ENCODE measurements at places on chromosomes 7 and 10.

GRCh38 chr7:107944411-107945169 is 53.6 kb downstream of the DLD start:
- DNase-seq, result no peak

DNA sequence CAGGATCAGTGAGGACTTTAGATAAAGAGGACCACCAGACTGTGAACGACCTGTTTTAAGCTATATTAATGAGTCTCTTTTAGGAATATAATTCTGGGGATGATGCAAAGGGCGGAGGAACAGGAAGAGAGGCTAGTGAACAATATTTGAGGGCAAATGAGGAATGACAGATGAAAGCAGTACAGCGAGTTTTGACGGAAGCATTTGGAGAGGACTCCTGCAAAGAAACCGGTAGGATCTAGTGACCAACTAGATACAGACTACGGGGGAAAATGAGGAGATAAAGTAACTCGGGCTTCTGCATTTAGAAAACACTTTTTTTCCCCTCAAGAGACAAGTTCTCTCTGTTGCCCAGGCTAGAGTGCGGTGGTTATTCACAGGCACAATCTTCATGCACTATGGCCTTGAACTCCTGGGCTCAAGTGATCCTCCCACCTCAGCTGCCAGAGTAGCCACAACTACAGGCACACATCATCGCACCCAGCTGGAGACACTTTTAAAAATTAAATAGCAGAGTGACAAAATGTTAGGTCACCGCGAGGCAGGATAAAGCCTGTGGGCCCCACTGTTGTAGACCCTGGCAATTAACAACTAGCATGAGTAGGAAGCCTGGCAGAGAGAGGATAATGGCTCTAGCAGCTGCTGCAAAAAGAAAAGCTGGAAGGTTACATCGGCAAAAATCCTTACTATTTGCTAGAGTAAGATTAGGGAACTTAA is 143.2 kb downstream of the SRPK2 start:
- no peak for DNase-seq

- DNase-seq, result no peak
Observed at GRCh38 chr7:38903057-38903456, 5.9 kb downstream of the VPS41 start.

- DNase-seq, result no peak
Observed at GRCh38 chr10:78862328-78862640, 206.5 kb upstream of the ZMIZ1 start.

- DNase-seq, result no peak
Observed at GRCh38 chr10:84818961-84819360, 490.6 kb downstream of the CCSER2 start.

DNA sequence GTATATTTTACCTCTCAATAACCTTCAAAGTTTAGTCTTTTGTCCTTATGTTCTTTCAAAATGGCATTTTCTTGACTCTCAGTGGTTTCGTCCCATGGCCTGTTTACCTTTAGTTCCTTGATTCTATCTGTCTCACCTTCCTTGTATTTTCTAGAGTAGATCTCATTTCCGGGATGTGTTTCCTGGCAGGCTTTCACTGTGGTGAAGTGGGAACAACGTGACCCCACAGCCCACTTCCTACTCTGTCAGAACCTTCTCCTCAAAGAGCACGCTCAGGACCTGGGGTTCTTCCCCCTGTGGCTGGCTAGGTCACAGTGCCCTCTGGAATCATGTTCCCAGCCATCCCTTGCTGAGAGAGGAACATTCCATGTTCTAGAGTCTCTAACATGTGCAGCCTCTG is 129.9 kb upstream of the ZNF32 start:
- no peak for DNase-seq

GRCh38 chr7:133679977-133680376 is 427.1 kb downstream of the EXOC4 start:
- DNase-seq, result no peak

DNA sequence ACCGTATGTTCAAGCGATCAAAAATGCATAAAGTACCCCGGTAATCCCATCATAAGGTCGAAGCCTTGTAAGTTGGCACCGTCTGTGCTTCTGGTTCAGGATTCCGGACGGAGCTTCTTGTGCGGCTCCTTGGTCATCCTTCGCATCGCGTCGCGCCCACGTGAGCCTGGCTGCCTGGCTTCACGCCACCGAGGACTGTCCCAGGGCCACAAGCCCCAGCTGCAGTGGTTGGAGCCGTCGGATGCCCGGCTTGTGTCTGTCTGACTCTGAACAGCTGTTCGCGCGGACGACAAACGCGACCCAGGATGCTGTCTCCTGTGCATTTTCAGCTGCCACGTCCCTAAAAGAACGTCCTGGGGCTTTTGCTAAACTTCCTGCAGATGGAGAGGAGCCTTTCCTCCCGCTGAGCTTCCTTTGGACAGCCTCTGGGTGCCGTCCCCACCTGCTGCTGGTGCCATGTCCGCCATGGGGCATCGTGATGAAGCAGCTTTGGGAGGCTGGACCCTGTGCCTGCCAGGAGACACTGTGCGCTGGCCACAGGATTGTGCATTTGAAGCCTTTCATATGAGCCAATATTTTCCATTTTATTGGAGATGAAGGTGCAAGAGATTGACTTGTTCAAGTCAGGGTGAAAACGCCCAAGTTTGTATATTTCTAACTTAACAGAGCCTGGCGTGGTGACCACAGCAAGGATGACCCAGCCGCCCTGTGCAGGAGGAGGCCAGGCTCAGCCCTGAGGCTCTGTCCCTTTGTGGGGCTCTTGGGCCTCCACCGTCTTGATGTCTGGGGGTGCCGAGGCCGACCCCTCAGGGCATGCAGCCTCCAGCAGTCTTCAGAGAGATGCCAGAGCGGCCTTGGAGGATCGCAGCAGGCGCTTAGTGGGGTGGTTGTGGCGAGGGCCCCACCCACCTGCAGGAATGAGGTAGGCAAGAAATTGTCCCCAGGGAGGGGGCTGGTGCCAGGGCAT is 6.7 kb upstream of the JAKMIP3 start:
- no peak for DNase-seq

DNA sequence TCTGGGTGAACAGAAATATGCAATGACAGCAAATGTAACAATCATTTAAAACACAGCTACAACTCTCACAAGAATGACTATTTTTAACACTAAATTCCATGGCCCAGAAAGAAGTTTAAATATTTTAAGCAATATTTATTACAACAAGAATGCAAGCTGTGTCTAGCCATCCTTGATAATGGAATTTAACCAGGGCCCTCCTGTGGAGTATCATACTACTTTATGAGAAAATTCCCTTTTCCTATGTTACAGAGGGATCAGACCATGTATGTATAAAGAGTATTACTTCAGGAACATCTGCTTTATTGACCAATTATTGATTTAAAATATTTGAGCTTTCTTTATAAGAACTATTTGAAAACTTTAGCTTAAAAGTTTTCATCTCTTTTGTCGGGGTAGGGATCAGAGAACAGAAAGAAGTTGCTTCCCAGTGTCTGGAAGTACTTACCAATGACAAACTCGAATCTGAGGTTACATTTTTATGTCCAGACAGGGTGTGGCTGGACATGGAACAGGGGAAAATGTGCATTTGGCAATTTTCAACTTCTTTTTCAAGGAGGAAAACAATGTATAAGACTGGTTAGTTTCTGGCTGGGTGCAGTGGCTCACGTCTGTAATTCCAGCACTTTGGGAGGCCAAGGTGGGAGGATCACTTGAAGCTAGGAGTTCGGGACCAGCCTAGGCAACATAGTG is 48.3 kb upstream of the NRBF2 start:
- no peak for DNase-seq

GRCh38 chr7:142608630-142609428 is 140.4 kb upstream of the PRSS1 start:
- no peak for DNase-seq

- no peak for DNase-seq
Observed at GRCh38 chr10:58593008-58593407, 80.3 kb downstream of the BICC1 start.

- DNase-seq, result peak; percentile 27
Observed at GRCh38 chr10:28177944-28178637, 124.8 kb downstream of the MPP7 start.

DNA sequence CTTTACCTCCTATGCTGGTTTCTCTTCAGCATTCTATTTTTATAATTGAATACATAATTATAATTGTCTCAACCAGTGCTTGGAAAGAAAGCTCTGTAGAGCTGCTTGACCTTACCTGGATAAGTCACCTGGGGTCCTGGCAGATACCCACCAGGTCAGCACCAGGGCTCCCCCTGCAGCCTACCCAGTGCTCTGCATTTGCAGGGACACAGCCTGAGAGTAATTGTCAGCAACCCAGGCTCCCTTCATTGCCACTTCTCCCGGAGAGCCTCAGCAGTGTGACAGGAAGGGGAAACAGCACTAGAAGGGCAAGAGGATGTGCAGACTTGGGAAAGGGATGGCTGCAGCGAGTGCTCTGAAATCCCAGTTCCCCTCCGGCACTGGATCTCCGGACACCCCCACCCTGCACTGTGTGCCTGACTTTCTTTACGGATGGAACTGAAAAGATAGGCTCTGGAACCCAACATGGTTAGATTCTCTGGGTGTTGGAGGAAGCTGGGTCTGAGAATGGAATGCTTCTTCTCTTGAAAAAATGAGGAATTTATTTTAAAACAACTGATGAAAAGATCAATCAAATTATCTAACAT is 11.4 kb upstream of the PAX4 start:
- DNase-seq, result no peak

DNA sequence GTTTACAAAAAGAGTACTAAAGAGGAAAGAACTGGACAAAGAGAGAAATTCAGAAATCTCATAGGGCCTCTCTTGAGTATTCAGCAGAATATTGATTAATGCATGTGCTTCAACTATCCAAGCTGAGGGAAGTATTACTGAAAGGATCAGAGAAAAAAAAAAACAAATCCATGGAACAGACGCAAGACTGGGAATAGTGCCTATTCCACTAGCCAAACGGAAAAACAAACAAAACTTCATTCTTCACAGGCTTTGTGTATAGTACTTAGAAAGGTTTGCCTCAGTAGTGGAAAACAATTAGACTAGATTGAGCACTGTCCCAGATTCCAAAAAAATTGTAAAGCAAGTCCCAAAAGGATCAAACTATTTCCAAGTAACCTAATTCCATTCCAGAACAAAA is 106.2 kb downstream of the TFEC start:
- DNase-seq, result no peak

- no peak for DNase-seq
Observed at GRCh38 chr10:118957443-118957825, 72.1 kb upstream of the NANOS1 start.

GRCh38 chr10:62636825-62637248 is 167.7 kb upstream of the ADO start:
- DNase-seq, result no peak

DNA sequence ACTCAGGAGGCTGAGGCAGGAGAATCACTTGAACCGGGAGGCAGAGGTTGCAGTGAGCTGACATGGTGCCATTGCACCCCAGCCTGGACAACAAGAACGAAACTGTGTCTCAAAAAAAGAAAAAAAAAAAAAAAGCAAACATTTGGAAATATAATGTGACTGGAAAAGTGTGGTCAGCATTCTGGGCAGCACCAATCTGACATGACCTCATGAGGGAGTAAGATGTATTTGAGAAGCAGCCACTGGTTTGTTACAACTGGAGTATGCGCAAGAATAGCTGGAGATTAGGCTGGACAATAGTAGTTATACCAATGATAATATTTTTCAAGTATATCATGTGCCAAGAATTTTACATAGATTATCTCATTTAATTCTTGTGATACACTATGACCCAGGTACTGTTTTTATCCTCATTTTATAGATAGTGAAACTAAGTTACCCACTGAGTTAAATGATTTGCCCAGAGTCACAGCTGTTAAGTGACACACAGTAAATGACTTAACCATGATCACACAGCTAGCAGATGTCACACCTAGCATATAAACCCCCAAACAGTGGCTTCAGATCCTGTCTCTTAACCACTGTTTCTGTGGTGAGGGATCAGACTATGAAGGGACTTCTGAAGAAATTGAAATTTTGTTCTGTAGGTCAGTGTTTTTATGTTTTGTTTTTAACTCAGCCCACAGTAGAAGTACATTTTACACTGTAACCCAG is 11.1 kb downstream of the MCU start:
- no peak for DNase-seq

- no peak for DNase-seq
Observed at GRCh38 chr10:75611172-75611992, 180.0 kb downstream of the LRMDA start.

- no peak for DNase-seq
Observed at GRCh38 chr10:59991661-59992060, 85.3 kb upstream of the CCDC6 start.

Data from stimulated activated naive CD4-positive, alpha-beta T cell (primary cell).